ENCODE measurements at places on chromosomes 5 and 9.

DNA sequence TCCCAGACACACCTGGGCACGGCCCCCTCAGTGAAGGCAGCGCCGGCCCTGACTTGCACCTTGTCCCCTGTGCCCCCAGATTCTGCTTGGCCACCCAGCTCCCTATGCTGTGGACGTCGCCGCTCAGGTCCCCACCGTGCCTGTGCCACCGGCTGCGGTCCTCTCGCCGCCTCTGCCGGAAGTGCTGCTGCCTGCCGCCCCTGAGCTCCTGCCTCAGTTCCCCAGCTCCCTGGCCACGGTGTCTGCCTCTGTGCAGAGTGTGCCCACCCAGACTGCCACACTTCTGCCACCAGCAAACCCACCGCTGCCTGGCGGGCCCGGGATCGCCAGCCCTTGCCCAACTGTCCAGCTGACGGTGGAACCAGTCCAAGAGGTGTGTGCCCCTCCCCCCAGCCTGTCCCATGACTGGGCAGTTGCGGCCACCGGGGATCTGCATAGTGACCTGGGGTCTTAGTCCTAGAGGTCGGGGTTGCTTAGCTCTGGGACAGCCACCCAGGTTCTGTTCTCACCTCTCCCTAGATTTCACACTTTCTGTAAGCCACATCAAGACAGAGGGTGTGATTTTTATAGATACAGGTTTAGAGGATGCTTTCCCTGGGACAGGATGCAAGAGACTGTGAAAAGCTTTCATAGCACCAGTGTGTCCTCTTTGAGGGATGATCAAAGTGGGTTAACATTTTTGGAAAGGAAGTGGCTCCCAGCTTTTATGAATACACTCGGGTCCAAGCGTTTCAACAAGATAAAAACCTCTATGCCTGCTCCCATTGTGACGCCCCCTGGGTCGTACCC is 78.0 kb downstream of the WNK2 start:
- no peak for DNase-seq

- DNase-seq: peak; percentile 50
Observed at GRCh38 chr5:98827161-98827560, 53.7 kb downstream of the RGMB start.

DNA sequence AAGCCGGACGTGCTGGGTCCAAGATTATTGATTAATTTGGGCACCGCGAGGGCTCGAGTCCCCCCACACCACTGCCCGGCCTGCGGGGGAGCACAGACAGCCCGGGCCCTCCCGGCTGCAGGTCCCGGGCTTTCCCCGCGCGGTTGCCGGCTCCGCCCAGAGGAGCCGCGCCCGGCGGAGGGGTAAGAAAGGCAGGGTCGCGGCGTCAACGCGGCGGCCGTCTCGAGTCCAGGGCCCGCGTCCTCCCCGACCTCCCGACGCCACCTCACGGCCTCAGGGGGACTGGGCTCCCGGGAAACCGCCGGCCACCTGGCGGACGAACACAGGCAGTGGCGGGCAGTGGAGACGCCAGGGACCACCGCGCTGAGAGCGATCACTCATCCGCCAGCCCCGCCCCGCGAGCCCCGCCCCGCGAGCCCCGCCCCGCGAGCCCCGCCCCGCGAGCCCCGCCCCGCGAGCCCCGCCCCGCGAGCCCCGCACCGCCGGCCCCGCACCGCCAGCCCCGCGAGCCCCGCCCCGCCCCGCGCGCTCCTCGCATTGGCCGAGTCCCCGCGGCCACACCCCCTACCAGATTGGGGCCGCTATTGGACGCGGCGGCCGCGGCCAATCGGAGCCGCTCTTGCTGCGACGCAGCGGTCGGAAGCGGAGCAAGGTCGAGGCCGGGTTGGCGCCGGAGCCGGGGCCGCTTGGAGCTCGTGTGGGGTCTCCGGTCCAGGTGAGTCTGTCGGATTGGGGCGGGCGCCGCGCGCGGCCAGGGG is at the start of gene MRPL41:
MRPL41 (plus strand) TSS at position 616 of the 758 bp plus-strand sequence. CDS start 203 bp downstream, outside the sequence.
- peak; percentile 98 for DNase-seq

DNA sequence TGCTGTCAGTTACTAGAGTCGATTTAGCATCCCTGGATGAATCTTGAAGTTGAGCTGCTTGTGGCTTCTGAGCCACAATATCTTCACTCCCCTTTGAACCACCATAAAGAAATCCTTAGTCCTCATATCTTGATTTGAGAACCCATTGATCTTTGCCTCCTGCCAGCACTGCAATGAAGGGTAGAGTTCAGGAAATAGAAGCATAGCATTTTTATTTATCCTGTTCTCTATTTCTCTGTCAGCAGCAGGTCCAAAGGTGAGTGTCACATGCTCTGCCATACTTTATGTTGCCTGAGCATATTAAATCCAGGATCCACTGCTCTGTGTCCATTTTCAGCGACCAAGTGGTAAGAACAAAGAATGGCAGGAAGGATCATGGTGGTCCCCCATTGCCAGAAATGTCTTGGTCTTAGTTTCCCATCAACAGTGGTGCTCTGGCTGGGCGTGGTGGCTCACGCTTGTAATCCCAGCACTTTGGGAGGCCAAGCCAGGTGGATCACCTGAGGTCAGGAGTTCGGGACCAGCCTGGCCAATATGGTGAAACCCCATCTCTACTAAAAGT is 80.2 kb upstream of the PANK3 start:
- DNase-seq: no peak

DNA sequence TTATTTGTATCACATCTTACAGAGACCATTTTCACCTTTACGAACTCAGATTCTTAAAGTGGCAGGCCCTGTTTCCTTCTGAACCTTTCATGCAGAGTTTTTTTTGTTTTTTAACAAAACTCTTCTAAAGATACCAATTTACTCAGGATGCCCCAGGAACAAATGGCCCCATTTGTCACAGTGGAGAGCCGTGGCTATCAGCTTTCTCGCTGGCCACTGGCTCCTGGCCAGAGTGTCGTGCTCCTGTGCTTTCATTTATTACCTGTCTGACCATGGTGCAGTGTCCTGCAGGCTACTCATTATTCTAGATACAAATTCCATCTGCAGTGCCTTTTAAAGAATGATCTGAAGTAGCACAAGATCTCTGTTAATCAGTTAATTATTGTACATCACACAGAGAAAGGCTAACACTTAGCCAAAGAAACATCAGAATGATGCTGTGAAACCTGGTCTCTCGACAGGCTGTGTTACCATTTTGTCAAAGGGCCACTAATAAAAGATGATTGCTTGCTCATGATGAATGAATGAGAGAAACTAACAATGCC is 27.8 kb downstream of the ADRA1B start:
- DNase-seq: no peak

DNA sequence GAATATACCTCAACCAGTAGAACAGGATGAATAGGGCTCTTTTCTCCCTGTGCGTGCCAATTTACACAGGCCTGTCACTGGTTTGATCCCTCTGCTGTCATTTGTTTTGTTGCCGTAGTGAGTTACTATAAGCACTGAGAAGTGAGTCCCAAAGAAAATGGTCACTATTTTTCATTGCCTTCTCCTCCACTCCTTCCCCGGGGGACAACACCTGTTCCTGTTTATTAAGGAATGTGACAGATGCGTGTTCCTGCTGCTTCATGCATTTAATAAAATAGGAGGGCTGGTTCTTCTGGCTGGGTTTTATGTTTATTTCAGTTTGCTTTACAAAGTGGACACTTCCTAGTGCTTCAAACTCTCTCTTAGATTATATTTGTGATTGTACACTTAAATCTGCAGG is 6.4 kb downstream of the THBS4 start:
- DNase-seq: no peak

GRCh38 chr9:134688231-134688630 is 46.6 kb downstream of the COL5A1 start:
- DNase-seq: no peak

DNA sequence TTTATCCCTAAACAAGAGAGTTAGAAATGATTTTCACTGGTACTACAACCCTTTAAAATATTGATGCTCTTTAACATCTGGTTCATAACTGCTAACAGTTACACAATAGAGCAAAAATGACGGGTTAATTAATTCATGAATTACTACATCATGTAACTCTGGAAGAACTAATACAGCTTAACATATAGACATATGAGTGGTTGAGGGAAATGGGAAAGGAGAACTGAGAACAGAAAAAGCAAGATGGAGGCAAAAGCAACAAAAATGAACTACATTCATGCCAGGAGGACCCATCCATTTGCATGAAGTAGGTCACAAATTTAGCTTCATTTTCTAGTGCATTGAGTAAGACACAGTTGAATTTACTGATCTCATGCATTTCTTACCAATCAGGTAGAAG is 61.8 kb downstream of the C9 start:
- DNase-seq: no peak

DNA sequence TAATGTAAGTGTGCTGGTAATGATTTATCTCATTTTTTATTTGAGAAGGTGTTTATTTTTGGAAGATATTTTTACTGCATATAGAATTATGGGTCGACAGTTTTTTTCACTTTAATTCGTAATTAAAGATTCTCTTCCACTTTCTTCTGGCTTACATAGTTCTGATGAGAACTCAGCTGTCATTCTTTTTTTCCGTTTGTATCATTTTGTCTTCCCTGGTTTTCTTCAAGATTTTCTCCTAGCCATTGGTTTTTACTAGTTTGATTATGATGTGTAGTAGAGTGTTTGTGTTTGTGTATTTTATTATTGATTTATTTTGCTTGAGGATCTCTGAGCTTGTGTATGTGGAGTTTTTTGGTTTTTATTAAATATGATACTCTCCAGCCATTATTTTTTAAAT is 21.7 kb downstream of the SLF1 start:
- DNase-seq: no peak

DNA sequence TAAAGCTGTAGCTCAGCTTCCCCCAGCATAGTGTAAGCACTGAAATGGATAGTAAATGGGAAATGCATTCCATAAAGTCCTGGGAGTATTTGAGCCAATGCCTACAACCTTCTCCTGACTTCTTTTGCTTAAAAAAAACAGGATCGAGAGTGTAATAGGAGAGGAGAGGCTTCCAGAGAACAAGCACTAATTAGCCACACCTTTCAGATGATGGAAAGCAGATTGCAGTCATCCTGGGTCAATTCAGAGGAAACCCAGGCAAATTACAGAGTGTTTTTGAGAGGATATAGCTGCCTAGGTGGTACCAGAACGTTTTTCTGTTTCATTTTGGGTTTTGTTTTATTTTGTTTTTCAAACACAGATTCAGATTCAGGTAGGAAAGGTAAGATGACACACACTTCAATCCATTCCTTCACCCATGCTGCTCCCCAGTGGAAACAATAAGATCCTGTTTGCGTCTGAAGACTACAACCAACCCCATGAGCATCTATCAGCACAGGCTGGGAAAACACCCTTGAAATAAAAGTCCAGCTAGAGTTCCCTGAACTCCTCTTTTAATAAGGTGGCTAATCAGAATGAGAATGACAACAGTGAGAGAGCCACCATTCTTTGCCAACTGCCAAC is 95.6 kb downstream of the RFK start:
- DNase-seq: no peak

DNA sequence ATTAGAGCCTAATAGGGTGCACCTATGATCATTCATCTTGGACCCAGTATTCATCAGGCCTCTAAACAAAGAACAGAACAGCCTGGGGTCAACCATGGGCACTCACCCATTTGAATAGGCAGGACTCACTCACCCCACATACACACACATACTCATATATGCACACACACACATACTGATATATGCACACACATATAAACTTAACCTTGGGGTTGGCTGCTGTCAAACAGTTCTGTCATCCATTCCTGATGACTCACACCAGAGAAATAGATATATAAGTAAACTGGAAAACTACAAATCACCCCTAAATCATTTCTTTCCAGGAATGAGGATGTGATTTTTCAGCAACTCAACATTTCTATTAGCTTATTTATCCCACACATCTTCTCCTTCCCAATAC is 51.3 kb downstream of the ARL15 start:
- no peak for DNase-seq

GRCh38 chr5:157915638-157916037 is 56.7 kb upstream of the CLINT1 start:
- DNase-seq: no peak

GRCh38 chr5:177507596-177508220 is 1.9 kb downstream of the DOK3 start:
- no peak for DNase-seq

DNA sequence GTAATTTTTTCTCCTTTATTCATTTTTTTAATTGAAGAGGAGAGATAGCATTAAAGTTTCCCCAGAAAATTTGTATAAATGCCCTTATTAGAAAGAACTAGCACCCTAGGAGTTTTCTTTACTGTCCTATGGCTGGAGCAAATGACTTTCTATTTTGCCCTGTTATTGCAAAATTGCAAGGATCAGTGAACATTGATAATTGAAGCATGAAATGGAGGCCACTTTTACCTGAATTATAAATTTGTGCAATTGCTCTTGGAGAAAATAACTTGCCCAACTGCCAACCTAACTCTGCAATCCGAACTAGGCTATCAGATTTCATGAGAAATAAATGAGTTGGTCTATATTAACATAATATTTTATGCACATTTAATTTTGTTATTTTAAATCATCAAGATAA is 111.9 kb downstream of the MTRR start:
- no peak for DNase-seq

- DNase-seq: no peak
Observed at GRCh38 chr5:140627972-140628371, 5.0 kb downstream of the CD14 start.

DNA sequence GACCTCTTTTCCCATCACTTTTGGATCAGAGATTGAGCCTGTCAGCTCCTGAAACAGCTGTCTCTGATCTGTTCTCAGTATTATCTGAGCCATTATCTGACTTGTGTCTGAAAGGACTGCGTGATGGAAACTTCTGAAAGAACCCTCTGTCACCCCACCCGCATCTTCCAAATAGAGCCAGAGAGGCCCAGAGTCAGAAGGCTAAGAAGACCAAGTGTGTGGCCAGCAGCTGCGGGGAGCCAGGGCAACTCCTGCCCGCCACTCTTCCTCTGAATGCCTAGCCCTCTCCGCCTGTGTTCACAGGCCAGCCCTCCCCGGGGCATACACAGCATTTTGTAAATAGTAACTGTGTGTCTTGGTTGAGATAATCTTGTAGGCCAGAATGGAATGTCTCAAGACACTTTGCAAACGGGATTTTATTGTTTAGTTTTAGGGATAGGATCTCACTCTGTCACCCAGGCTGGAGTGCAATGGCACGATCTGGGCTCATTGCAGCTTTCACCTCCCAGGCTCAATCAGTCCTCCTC is 92.7 kb downstream of the AOPEP start:
- no peak for DNase-seq

DNA sequence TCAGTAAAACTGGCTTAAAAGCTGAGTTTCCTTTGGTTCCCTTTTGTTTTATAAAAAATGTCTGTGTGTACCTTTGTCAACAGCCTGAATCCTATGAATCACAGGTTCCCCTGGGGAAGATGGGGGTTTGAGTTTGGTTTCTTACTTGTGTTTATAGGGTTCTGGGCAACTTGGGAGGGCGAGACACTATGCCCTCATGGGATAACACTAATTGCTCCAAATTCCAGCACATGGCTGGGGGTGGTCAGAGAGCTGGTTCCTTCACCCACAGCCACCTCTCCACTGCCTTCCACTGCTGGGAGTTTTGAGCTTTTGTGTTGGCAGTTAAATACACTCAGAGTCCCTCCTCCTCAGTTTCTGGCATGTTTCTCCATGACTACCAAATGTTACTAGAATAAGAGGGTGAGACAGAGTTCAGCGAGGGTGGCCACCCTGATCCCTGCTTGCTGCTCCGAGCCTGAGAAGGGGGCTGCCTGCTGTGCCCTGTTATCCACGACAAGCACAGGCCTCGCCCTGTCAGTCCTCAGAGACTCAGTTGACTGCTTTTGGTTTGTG is 83.0 kb upstream of the EPB41L4B start:
- no peak for DNase-seq

All from AG08396 (cell line).